WTC11 (cell line): ENCODE measurements at places on chromosomes 12 and 14. TPM values are rescaled to one million over a fixed set of nuclear protein-coding genes. Genes with fewer than 3 reads are reported as not detected.

- no peak overlapping the region for H3K27ac ChIP-seq
- no peaks in the 10 kb centered on the region for H3K27me3 ChIP-seq
- H3K4me1 ChIP-seq = peaks cover 10% of the 10 kb centered on the region
- no peak for DNase-seq
- H3K4me3 ChIP-seq = no peak overlapping the region
Measured at GRCh38 chr14:98103705-98104104, 1168.3 kb downstream of the BCL11B start.

DNA sequence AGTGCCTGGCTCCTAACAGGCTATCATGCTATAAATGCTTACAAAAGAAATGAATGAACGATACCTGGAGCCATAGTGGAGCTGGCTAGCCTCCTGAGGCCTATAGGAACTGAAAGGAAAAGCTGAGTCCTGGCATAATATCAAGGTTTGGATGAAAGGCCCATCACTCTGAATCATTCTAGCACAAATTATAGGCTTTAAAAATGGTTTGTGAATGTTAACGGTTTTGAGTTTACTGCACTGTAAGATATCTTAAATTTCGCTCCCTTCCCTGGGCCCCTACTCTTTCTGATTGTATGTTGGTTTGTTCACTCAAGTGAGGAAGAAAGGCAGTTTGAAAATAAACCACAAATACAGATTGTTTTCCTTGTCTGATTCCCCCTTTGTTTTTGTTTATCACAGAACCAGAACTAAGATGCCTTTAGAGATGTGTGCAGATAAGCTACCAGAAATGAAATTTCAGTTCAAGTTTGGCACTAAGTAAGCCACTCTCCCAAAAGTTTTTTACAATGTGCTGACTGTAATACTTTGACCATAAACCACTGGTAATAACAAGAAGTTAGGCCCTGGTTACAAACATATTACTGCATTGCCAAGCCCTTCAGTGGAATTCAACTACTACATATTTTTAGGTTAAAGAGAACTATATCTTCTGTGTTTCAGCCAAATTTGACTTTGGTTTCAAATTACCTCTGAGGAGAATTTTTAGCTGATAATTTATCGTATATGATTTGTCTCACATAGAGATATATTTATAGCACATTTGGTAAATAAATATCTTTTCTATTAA, 89.5 kb downstream of the ALX1 start:
- H3K27ac ChIP-seq = no peak overlapping the region
- H3K4me1 ChIP-seq = peaks cover 4% of the 10 kb centered on the region; the same call in 1 of the 2 replicates

GRCh38 chr12:117002051-117002817, 91.5 kb downstream of the FBXW8 start:
- peaks cover 40% of the 10 kb centered on the region for H3K4me1 ChIP-seq
- no peak for DNase-seq
- H3K4me3 ChIP-seq = no peak overlapping the region
- H3K27ac ChIP-seq = no peak overlapping the region
- no peaks in the 10 kb centered on the region for H3K27me3 ChIP-seq

DNA sequence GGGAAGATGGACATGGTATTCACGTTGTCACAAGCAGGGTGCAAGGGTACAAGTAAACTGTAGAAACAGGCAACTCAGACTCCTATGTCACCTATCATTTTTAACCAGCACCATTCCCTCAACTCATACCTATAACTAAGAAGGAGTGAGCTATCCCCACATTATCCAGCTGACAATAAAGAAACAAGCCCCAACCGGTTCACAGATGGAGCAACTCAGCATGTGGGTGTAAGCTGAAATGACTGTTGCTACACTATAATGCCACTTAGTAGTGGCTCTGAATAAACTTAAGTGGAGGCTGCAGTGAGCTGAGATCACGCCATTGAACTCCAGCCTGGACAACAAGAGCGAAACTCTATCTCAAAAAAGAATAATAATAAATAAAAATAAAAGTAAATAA, 829.5 kb upstream of the MDGA2 start:
- no peaks in the 10 kb centered on the region for H3K36me3 ChIP-seq
- no peak for DNase-seq
- H3K27ac ChIP-seq = no peak overlapping the region
- H3K4me1 ChIP-seq = no peaks in the 10 kb centered on the region
- no peaks in the 10 kb centered on the region for H3K27me3 ChIP-seq

Gene TAS2R14
- total RNA-seq = 1.1 to 1.3 TPM (median 1.1 TPM) in 3 replicates

GRCh38 chr14:73686901-73687300, 27.3 kb downstream of the PNMA1 start:
- no peak overlapping the region for H3K27ac ChIP-seq
- peaks cover 9% of the 10 kb centered on the region for H3K36me3 ChIP-seq
- no peaks in the 10 kb centered on the region for H3K4me1 ChIP-seq
- DNase-seq = no peak
- H3K4me3 ChIP-seq = no peak overlapping the region

Gene C12orf50
- 0.07 TPM in 1 of 3 replicates, not detected in the others for total RNA-seq

Gene MEG3
- 338 to 534 TPM (median 517 TPM) in 3 replicates for total RNA-seq

- peaks cover 10% of the 10 kb centered on the region for H3K4me1 ChIP-seq
- peak overlapping the region; percentile 92 for H3K27ac ChIP-seq
- no peak overlapping the region for H3K4me3 ChIP-seq
- H3K36me3 ChIP-seq = peaks cover 31% of the 10 kb centered on the region
- no peaks in the 10 kb centered on the region for H3K27me3 ChIP-seq
- no peak for DNase-seq
Measured at GRCh38 chr12:55972042-55972441, 1.8 kb upstream of the RAB5B start.

DNA sequence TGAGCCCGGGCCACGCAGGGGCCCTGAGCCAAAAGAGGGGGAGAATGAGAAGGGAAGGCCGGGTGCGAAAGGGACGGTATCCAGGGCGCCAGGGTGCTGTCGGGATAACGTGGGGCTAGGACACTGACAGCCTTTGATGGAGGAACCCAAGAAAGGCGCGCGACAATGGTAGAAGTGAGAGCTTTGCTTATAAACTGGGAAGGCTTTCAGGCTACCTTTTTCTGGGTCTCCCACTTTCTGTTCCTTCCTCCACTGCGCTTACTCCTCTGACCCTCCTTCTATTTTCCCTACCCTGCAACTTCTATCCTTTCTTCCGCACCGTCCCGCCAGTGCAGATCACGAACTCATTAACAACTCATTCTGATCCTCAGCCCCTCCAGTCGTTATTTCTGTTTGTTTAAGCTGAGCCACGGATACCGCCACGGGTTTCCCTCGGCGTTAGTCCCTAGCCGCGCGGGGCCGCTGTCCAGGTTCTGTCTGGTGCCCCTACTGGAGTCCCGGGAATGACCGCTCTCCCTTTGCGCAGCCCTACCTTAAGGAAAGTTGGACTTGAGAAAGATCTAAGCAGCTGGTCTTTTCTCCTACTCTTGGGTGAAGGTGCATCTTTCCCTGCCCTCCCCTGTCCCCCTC, 3.0 kb downstream of the SSTR1 start:
- H3K27ac ChIP-seq = no peak overlapping the region
- H3K27me3 ChIP-seq = peaks cover 98% of the 10 kb centered on the region
- DNase-seq = peak; percentile 46
- peak overlapping the region; percentile 76 for H3K4me3 ChIP-seq

Gene HOXC5
- not detected in 3 replicates for total RNA-seq

- peaks cover 7% of the 10 kb centered on the region for H3K27me3 ChIP-seq
- H3K36me3 ChIP-seq = peaks cover 57% of the 10 kb centered on the region
- no peak for DNase-seq
- no peak overlapping the region for H3K4me3 ChIP-seq
- H3K27ac ChIP-seq = no peak overlapping the region
- H3K4me1 ChIP-seq = peaks cover 1% of the 10 kb centered on the region; the same call in 1 of the 2 replicates
Measured at GRCh38 chr14:66206554-66206953, 279.6 kb upstream of the CCDC196 start.

DNA sequence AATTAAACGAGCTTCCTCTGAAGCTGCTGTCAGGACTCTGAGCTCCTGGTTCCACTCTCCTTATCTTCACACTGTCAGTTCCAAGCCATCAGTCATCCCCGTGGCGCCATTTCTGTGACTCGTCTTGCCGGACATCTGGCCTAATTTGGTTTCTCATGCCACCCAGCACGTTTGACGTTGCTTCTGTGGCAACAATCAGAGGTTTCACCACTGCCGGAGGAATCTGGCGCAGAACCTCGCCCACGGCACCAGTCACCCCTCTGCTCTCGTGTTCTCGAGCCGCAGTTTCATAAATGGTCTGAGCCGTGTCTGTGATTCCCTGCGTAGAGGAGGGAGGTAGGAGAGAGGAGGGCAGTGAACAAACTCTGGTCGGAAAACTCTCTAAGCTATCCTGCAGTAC, 29.7 kb downstream of the BDKRB1 start:
- DNase-seq = no peak
- H3K4me1 ChIP-seq = no peaks in the 10 kb centered on the region
- H3K27me3 ChIP-seq = no peaks in the 10 kb centered on the region
- no peak overlapping the region for H3K4me3 ChIP-seq

DNA sequence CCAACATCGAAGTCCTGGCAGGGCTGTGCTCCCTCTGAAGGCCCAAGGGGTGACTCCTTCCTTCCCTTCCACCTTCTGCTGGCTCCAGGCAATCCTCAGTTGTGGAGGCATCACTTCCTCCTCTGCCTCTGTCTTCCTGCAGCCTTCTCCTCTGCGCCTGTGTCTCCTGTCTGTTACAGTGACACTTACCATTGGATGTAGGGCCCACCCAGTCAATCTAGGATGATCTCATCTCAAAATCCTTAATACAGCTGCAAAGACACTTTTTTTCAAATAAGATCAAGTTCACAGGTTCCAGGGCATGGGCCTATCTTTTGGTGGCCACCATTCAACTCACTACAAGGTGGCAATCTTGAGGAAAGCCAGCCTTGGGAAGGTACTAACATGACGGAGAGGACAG, 155.1 kb downstream of the ESRRB start:
- peaks cover 13% of the 10 kb centered on the region for H3K4me1 ChIP-seq
- peaks cover 3% of the 10 kb centered on the region; the same call in 1 of the 2 replicates for H3K36me3 ChIP-seq
- DNase-seq = no peak
- H3K4me3 ChIP-seq = no peak overlapping the region

DNA sequence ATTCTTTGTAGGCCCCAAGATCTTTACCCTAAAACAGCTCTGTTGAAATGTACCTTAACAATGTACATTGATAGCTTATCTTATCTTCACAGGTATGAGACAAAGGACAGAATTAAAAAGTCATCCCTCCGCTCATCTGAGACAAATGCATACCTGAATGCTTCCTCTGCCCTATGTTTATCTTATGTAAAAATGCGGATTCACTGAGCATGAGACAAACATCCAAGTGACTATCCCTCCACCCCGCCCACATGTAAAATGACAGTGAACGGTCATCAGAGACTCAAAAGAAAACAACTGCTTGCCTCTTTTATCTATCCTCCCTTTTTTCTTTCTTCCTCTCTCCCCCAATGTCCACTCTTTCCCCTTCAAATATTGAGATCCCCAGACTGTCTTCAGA, 37.2 kb upstream of the ZNF740 start:
- DNase-seq = no peak
- no peaks in the 10 kb centered on the region for H3K4me1 ChIP-seq
- H3K27ac ChIP-seq = no peak overlapping the region
- no peak overlapping the region for H3K4me3 ChIP-seq
- H3K36me3 ChIP-seq = peaks cover 12% of the 10 kb centered on the region

DNA sequence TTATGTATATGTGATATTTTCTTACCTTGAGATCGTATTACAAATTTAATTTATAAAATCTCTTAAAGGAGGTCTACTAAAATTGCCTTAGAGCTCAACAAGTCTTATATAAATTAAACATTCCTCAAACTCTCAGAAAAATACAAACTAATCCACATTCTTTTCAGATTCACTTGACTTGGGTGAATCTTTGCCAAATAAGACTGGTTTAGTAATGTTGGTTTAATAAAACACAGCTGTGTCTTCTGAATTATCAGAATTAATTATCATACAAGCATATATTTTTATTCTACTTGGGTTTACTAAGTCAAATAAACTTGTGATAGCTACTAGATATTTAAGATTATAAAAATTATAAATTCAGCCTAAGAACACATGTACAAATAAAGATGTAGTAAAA, 13.3 kb downstream of the GLIPR1L2 start:
- H3K4me1 ChIP-seq = peaks cover 9% of the 10 kb centered on the region
- no peak for DNase-seq
- no peaks in the 10 kb centered on the region for H3K27me3 ChIP-seq
- H3K4me3 ChIP-seq = no peak overlapping the region
- no peak overlapping the region for H3K27ac ChIP-seq
- no peaks in the 10 kb centered on the region; the same call in 1 of the 2 replicates for H3K36me3 ChIP-seq

- no peaks in the 10 kb centered on the region for H3K4me1 ChIP-seq
- H3K27ac ChIP-seq = no peak overlapping the region
- H3K27me3 ChIP-seq = no peaks in the 10 kb centered on the region
Measured at GRCh38 chr12:4555804-4556203, 6.2 kb upstream of the DYRK4 start.

- no peaks in the 10 kb centered on the region; the same call in 1 of the 2 replicates for H3K27me3 ChIP-seq
- H3K27ac ChIP-seq = no peak overlapping the region
- no peak overlapping the region for H3K4me3 ChIP-seq
- DNase-seq = no peak
- no peaks in the 10 kb centered on the region for H3K4me1 ChIP-seq
Measured at GRCh38 chr12:80129895-80130530, 30.7 kb downstream of the OTOGL start.

DNA sequence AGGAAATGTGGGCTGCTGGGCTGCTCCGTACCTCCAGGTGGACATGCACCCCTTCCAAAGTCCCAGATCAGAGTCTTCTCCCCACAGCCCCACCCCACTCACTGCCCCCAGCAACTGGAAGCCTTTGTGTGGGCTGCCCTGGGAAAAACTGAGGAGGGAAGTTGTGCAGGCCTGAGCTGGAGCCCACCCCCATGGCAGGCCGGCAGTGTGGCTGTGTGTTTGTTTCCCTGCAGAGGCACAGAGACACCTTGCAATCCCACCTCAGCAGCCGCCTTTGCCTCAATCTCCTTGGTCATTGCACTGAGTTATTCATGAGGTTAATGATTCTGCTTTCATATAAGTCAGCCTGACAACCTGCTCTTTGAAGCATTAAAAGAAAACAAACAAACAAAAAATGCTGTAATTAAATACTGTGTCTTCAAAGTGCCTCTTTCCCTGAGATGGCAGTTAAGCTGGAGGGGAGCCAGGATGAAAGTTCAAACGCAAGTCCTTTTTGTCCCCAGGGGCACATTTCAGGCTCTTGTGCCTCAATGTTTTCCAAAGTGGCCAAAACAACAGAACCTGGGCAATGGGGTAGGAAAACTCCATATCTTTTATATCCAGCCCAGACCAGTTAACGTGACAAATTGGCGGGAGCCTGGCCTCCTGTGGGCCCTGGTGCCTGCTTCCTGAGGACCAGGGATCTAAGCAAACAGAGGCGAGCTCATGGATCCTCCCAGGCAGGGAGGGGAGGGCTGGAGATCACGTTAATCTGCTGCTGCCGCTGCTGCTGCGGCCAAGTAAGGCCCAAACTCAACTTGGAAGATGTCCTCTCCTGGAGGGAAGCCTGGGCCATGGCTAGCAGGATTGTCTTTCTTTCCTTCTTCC, 51.9 kb upstream of the TSPAN11 start:
- H3K4me3 ChIP-seq = no peak overlapping the region
- no peak for DNase-seq
- H3K36me3 ChIP-seq = no peaks in the 10 kb centered on the region
- peaks cover 13% of the 10 kb centered on the region for H3K27me3 ChIP-seq
- no peak overlapping the region for H3K27ac ChIP-seq

DNA sequence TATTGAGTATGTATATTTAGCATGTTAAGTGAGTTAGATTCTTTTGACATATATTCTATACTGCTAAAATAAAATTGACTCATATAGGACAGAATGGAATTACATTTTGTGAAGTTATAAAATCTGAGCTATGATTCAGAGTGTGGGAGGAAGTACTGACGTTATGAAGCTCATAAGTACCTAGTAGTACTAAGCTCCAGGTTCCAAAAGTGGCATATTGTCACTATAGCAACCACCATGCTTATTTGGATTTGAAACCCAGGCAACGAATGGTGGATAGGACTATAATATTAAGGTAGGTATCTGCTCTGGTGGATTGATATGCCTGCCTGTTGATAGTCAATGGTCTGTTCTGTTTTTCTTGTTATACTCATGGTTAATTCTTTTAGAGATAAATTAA, 2.2 kb upstream of the FBXO33 start:
- H3K27me3 ChIP-seq = no peaks in the 10 kb centered on the region
- no peaks in the 10 kb centered on the region for H3K36me3 ChIP-seq
- no peak overlapping the region for H3K27ac ChIP-seq
- DNase-seq = no peak

Gene CD163L1
- total RNA-seq = 0.26 to 1.0 TPM (median 0.32 TPM) in 3 replicates
